ENCODE measurements at places on chromosomes 6 and 20.

GRCh38 chr6:2116496-2116895 lies 128.9 kb downstream of the GMDS start:
- no peak for DNase-seq

GRCh38 chr6:2795956-2796355 lies 30.8 kb downstream of the WRNIP1 start:
- DNase-seq: no peak

GRCh38 chr6:20178327-20178726 lies 33.9 kb downstream of the MBOAT1 start:
- DNase-seq: no peak

DNA sequence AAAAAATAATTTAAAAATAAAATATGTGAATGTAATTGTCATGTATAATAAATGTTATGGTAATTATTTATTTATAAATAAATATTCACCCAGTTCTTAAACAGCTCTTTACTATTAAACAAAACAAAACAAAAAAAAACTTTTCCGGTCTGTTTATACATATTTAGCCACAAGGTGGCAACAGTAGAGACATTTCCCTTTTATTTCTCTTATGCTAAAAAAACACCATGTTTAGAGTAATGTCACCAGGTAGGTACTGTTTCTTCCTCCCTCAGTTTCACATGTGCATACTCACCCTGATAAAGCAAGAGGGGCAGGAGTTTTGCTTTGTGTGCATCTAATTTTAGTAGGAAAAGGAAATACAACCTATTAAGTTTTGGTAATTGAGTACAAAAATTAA lies 610.4 kb upstream of the IMPG1 start:
- no peak for DNase-seq

DNA sequence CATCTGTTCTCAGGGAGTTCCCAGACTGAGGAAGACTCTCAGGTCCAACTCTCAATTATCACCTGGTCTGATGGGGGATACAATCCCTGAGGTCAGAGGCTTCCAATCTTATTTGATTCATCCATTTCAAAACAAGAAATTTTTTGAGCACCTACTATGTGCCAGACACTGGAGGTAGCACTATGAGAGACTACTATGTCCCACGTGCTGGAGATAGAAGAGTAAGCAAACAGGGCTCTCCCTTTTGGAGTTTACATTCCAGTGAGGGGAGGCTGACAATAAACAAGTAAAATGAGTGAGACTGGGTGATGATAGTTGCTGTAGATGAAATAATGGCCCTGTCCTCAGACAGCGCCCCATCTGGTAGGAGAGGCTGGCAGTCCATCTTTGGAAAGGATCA lies 16.5 kb downstream of the TMEM151B start:
- no peak for DNase-seq

DNA sequence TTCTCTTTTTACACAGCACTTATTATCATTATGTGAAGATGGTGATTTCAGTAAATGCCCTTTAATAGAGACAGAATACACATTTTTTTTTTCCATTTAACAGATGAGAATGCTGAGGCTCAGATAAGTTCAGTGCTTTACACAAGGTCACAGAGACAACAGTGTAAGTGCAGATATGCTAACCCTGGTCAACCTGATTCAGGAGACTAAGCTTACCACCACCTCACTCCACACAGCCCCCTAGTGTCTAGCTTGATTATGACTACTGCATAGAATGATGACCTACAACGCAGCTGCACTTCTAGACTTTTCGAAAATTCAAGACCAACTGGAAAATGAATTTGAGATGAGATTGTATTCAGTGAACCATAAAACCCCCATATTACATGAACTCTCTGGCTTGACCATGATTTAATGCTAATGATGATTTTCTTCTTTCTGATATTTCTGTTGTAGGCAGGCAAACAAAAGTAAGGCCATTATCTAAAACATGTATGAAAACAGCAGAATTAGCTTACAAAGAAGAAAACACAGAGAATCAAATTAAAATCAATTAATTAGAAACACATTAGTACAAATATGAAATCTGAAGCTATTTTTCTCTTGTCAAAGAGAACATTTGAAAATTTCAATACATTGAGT lies 212.1 kb upstream of the PHACTR1 start:
- no peak for DNase-seq
